ENCODE measurements at places on chromosomes 2 and 18.

GRCh38 chr2:104851291-104852089, 2.4 kb upstream of the POU3F3 start:
- no peak for DNase-seq

DNA sequence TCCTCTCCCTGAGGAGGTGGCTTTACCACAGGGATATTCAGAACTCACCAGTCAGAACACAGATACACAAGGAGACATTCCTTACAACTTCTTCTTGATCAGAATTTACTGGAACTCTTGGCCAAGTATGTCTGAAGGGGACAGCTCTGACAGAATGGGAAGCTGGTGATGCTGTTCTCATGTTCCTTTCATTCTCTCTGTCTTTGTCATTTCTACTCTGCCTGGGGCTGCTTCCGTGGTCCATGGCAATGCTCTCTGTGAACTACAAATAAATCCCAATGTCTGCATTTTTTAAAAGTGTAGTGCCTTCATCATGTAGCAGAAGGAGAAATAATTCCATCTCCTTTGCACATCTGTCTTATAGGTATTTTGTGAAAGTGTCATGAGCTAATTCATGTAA, 730.3 kb downstream of the CNTNAP5 start:
- DNase-seq: no peak

DNA sequence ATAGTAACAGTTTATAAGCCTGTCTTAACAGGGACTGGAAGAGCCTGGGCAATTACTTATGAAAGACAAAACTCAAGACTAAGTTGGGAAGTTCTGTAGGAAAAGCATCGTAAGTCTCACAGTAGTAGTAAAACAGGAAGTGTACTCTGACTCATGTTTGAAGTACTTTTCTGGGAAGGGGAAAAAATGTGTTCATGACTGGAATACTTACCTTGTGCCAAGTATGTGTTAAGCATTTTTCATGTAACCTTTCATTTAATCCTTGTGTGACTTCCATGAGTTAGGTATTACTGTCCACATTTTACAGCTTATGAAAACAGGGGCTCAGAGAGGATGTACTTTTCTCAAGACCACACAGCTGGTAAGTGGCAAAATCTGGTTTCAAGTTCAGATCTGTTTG, 13.7 kb upstream of the SKOR2 start:
- no peak for DNase-seq

GRCh38 chr2:216743781-216744180, 48.4 kb upstream of the IGFBP5 start:
- no peak for DNase-seq

- no peak for DNase-seq
These were observed 139.0 kb upstream of the HS6ST1 start for GRCh38 chr2:128457716-128458115.

DNA sequence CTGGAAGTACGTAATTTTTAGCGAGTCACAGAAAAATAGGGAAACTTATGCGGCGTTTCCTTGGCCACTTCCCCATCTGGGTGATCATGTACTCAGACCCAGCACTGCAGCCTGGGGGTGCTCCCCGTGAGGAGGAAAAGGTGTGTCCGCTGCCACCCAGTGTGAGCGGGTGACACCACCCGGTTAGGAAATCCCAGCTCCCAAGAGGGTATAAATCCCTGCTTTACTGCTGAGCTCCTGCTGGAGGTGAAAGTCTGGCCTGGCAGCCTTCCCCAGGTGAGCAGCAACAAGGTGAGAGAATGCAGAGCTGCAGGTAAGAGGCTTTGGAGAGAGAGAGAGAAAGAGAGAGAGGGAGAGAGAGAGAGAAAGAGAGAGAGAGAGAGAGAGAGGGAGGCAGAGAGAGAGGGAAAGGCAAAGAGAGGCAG, at the start of gene IL1R2:
Gene IL1R2 (plus strand): TSS at position 240 of the 425 bp plus-strand sequence. CDS start 16,616 bp downstream, outside the sequence.
- peak; percentile 91 for DNase-seq

DNA sequence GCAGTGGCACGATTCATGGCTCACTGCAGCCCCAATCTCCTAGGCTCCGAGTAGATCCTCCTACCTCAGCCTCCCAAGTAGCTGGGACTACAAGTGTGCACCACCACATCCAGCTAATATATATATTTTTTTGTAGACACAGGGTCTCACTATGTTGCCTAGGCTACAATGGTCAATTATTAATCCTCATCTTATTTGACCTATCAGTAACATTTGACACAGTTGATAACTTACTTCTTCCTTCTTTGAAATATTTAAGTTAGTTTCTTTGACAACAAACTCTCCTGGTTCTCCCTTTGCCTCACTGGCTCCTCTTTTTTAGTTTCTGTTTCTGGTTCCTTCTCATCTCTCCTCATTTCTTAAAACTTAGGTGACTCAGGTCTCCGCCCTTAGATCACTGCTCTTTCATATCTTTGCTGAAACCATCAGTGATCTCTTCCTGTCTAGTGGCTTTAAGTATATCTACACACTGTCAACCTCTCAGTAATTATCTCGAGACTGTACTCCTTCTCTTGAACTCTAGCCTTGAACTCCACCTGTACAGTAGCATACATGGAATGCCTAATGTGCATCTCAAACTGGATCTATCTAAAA, 11.5 kb downstream of the PGAP1 start:
- DNase-seq: peak; percentile 58

- no peak for DNase-seq
These were observed 4.3 kb downstream of the COL3A1 start for GRCh38 chr2:188978291-188979081.

DNA sequence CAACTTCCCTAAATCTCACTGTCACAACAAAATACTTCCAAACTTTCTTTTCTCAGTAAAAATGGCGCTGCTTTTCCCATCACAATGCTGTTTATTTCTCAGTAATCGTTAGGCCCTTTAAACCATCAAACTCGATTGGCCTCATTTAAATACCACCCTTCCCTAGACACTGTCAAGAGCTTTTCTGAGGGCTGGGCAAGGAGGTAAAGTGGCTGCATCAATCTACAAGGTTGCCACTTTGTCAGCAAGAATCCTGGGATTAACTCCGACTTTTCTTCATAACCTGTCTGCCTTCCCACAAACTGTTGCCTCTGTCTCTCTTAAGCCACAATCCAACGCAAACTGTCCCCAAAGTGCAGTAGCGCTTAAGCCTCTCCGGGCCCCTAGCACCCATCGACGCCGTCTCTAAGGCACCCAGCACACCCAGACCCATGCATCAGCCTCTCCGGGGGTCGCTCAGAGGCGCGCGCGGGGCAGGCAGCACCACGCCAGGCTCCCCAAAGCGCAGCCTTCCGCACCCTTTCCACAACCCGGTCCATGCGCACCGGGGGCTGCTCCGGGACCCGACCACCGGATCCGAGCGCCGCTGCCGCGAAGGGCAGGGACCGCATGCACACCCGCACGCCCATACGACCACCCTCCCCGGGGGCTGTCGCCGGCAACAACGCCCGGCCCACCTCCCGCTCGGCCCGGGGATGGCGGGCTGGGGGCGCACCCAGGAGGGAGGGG, 683 bp downstream of the MBOAT2 start:
- peak; percentile 21 for DNase-seq

GRCh38 chr2:45458909-45459563, 152.0 kb downstream of the SRBD1 start:
- peak; percentile 30 for DNase-seq

DNA sequence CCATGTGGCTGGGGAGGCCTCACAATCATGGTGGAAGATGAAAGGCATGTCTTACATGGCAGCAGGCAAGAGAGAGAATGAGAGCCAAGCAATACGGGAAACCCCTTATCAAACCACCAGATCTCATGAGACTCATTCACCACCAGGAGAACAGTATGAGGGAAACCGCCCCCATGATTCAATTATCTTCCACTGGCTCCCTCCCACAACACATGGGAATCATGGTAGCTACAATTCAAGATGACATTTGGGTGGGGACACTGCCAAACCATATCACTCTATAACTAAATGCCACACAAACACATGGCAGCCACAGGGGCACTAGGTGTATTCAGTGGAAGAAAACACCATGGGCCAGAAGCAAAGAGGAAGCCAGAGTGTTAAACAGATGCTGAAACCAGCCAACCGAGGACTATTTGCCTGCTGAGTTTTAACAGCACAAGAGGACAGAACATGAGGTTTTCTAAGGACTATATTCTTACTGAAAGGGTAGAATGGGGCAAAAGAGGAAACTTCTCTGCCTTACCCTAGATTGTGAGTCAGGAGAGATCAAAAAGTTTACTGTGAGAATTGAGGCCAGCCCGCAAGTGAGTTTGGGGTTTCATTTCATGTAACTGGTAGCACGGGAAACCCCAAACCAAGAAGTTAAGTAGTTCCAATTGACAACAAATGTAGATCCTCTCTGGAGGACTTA, 49.2 kb downstream of the SIGLEC15 start:
- DNase-seq: peak; percentile 75

DNA sequence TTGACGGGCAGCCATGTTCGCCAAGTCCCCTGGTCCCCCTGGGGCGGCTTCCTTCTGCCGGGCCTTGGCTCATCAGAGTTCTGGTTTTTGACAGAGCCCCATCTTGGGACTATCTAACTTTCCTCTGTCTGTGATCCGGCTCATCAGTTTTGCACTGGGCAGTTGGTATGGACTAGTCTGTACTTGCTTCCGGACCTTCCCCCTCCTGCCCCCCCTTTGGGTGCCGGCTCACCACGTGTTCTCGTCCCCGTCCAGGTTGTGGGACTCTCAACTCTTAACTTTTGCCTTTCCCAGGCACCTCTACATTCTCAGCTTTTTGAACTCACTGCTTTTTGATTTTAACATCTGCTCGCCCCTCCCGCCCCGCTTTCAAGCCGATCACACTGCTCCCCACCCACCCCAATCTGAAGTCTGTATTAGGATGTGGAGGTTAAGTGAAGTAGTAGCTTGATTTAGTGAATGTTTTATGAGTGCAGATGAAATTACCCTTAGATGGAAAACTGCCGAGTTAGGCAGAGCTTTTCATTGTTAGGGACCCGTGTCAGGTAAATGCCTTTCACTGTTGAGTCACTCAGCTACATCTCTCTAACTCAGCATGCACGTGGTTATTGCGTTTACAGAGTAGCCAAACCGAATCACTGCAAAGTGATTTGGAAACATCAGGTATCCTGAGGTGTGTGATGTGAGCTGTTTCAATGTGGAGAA, 874 bp downstream of the WDR43 start:
- DNase-seq: peak; percentile 42

GRCh38 chr2:113104054-113104611, 23.3 kb upstream of the IL1RN start:
- peak; percentile 93 for DNase-seq

- DNase-seq: no peak
These were observed 61.9 kb upstream of the PXDN start for GRCh38 chr2:1806254-1806653.

- no peak for DNase-seq
These were observed 508.7 kb upstream of the FAM98A start for GRCh38 chr2:34107811-34108210.

DNA sequence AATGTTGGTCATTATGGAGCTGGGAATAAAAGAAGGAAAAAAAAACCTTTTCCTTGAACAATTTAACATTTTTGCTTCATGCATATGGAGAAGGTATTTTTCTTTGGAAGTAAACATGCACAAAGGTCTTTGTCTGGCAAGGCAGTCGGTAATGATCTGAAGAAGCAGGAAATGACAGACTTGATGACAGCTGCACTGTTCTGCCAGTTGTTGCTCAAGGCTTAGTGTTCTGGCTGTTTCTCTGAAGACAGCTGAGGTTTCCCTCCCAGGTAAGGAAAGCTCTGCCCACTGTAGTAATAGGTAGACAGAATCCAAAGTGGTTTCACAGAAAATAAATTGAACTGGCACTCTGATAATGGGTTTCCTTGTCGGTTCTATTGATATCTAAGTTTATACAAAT, 308.4 kb upstream of the GCFC2 start:
- DNase-seq: no peak

GRCh38 chr2:224174990-224175389, 135.9 kb upstream of the SERPINE2 start:
- DNase-seq: no peak

- DNase-seq: no peak
These were observed 1.5 kb downstream of the MTA3 start for GRCh38 chr2:42569883-42570282.

- no peak for DNase-seq
These were observed 5.5 kb upstream of the ECEL1 start for GRCh38 chr2:232492963-232493700.

DNA sequence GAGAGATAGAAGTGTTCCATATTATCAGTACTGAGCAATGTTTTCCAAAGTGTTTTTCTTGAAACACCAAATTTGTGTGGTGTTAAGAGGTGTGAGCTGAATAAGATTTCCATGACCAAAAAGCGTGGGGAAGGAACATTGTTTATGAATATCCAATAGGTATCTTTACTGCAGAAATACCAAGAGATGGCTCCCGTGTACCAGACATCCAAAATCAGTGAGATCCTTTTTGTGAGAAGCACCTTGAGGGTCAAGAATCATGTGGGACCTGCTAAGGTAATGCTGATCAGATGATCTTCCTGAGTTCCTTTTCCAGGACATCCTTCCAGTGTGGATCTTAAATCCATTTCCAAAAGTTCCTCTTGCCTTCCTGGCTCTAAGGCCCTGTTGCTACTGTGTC, 246.0 kb downstream of the MYO3B start:
- no peak for DNase-seq

- no peak for DNase-seq
These were observed 101.8 kb downstream of the SH3BP4 start for GRCh38 chr2:235053651-235054050.

GRCh38 chr2:10481666-10482157, 33.6 kb upstream of the ODC1 start:
- DNase-seq: no peak

DNA sequence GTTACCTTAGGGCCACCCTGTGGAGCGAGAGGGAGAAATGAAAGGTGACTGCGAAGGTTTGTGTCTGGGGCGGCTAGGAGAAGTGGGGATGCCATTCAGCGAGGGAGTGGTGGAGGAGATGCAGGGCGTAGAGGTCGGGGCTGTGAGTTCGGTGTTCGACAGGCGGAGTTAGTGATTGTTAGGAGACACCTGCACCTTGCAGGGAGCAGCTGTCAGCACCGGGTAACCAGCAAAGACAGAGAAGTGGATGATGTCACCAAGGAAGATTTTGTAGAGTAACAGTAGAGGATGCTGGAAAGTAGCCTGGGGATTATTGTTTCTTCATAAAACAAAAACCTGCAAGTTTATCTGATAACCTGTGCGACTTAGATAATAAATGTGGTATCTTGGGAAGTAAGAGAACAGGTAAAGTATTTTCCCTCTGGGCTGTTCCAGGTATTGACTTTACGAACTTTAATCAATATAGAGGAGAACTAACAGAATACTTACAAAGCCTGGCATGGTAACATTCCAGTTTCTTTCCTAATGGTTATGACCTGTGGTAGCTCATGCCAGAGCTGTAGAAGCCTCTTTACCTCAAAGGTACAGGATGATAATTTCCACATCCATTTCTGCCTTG, 63.8 kb downstream of the SPTBN1 start:
- DNase-seq: no peak

Measured in suppressor macrophage treated with lipopolysaccharide for 1 hour (primary cell).